CD4-positive, alpha-beta T cell treated with Interferon alpha-2 for 1 hour (primary cell): ENCODE measurements at places on chromosomes 5 and 9.

GRCh38 chr5:148950471-148950863 lies 112.4 kb downstream of the SH3TC2 start:
- no peak for DNase-seq

- no peak for DNase-seq
These were observed at the start of gene DIPK1B for GRCh38 chr9:136711751-136712689. Gene DIPK1B, plus strand, starts transcription at chr9:136712572. Its CDS starts 94 bp downstream, at chr9:136712666.

- no peak for DNase-seq
These were observed 318.1 kb downstream of the PIK3R1 start for GRCh38 chr5:68533571-68534084.

DNA sequence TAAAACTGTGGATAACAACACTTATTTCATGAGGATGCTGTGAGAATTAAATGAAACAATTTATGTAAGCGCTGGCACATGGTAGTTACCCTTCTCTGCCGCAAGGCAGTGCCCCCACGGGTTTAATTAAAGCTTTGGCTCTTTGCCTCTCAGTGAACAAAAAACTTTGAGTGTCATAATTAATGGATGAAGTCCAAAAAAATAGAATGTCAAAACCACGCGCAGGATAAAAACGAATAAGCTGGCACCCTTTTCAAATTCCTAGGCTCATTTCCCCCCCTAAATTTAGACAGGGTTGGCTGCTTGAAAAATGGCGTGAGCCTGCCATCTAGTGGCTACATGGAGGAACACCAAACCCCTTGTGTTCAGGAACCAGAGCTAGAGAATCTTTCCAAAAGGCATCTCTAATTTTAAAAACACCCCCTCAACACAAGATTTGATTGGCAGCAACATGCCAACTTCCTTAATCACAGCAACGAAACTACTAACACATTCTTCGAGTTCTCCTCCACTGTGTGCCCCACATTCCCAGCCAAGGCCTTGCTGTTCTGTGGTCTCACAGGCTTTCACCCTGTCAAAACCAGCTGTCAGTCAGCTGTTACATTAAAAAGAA lies 29.0 kb upstream of the CCNG1 start:
- peak; percentile 62 for DNase-seq

- peak; percentile 92 for DNase-seq
These were observed 20.3 kb downstream of the ANXA2R start for GRCh38 chr5:43019614-43020398.

DNA sequence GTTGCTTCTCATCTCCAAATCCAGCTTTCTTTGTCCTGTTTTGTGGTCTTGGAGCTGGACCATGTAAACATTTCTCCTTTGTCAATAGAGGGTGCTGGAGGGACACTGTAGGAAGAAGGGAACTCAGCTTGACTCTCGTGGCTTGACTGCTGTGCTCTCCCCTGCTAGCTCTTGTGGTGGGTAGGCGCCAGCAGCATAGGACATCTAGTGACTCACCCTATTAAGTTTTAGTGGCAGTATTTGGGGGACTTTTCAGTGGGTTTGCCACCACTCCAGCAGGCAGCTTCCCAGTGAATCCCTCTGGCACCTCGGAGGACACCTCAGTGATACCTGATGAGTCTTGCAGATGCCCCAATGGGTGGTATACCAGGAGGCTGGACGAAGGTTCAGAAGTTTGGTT lies 97.8 kb downstream of the TSSK1B start:
- DNase-seq = peak; percentile 14

- no peak for DNase-seq
These were observed 78.1 kb downstream of the MACROH2A1 start for GRCh38 chr5:135320718-135321484.

- DNase-seq = no peak
These were observed 242.2 kb downstream of the SYK start for GRCh38 chr9:91043811-91044175.

DNA sequence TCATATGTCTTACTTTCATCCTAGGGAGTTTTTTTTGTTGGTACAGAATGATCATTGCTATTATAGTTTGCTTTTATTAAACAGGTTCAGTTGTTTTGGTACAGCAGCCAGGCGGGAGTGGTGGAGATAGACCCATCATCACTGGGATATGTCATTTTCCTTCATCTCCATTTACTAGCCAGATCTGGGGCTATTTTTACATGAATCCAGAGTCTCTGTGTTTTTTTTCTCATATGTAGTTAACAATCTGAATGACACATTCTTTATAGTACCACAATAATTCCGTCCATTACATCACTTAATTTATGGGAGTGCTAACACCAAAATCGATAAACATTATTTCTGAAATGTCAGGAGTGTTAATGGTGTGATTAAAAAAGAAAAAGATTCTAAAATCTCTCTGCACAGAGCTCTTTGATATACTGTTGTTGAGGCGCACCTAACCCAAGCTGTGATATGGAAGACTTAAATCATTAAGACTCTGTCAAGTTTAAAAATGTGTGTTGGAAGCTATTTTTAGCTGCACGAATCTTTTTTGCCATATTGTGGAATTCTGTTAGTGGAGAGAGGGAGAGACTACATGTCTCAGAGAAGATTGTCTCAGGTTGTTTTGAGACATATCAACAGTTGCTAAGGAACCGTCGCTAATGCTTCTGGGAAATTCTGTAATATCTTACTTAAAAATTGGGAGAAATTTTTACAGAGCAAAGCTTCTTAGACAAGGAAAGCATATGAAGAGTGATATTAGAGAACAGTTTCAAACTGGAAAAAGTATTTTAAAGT lies 59.6 kb downstream of the RPS23 start:
- no peak for DNase-seq
